ENCODE measurements at places on chromosomes 1 and 21. TPM values are rescaled to one million over a fixed set of nuclear protein-coding genes. Genes with fewer than 3 reads are reported as not detected.

LPAR3 gene
- 0.12 TPM for polyA plus RNA-seq

SLC6A9 gene
- polyA plus RNA-seq = 17.7 TPM

LIX1L gene
- 10.5 TPM for polyA plus RNA-seq

PRR9 gene
- polyA plus RNA-seq = not detected

NBPF6 gene
- polyA plus RNA-seq = 0.18 TPM

LCE1C gene
- polyA plus RNA-seq = not detected

CLDN19 gene
- 0.03 TPM for polyA plus RNA-seq

TMEM125 gene
- not detected for polyA plus RNA-seq

LY9 gene
- polyA plus RNA-seq = 0.05 TPM

TMCC2 gene
- polyA plus RNA-seq = 3.2 TPM

CDC7 gene
- 9.6 TPM for polyA plus RNA-seq

LCE2B gene
- not detected for polyA plus RNA-seq

POTED gene
- not detected for polyA plus RNA-seq

S100A7A gene
- polyA plus RNA-seq = not detected

PPIAL4G gene
- not detected for polyA plus RNA-seq

MYOM3 gene
- polyA plus RNA-seq = 8.5 TPM

CA14 gene
- polyA plus RNA-seq = not detected

ANKRD65 gene
- polyA plus RNA-seq = 0.05 TPM

Measured in A549 (cell line).